HL-60 (cell line): ENCODE measurements at places on chromosomes 12 and 14.
A peak's percentile ranks its signal among the peaks of the same experiment; 100 is the strongest.

DNA sequence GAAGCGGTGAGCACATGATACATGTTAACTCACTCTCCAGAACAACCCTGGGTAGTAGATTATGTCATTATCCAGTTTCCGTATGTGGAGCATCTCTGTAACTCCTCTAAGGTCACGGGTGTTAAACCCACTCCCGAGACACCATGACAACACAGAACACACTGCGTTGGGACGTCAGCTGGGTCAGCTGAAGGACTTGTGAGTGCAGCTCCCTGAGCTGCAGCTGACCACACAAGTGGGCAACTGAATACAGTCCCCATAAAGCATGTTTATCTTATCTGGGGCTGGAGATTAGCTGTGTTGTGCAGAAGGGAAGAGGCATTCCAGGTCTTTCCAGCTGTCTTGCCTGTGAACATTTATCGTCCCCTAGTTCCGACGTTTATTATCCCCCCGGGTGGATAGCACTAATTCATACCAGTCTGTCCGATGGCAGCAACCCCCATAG lies 211.5 kb downstream of the CHST11 start:
- DNase-seq, result no peak

DNA sequence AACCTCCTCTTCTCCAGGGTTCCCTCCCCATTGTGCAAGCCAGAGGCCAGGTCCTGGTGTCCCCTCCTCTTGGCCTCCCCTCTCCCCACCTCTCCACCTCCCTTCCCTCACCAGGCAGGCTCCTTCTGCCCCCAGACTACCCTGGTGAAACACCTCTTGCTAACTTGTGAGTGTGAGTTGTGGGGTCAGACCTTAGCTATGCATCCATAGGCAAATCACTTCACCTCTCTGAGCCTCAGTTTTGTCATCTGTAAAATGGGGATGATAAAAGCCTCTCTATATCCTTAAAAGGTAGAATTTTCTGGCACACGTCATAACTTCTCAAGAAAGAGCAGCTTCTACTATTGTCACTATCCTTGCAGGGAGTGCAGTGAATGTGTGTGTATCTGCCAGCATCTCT lies 7.9 kb upstream of the DIO3 start:
- no peak for DNase-seq

DNA sequence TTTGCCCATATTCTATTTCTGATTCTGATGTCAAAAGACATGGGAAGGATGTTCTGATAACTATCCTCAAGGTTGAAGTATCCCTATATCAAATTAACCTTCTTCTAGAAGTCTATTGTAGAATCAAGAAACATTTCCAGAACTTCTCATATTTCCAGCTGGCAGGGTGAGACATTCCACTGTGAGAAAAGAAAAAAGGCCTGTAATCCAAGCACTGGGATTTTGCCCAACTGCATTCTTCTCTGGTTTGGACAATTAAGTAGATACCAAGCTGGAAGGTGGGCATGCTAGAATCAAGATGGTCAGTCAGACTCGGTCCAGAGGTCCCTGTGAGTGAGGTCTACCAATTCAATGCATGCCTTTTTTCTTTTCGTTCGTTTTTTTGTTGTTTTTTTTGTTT lies 60.9 kb downstream of the MAP3K9 start:
- DNase-seq, result no peak

DNA sequence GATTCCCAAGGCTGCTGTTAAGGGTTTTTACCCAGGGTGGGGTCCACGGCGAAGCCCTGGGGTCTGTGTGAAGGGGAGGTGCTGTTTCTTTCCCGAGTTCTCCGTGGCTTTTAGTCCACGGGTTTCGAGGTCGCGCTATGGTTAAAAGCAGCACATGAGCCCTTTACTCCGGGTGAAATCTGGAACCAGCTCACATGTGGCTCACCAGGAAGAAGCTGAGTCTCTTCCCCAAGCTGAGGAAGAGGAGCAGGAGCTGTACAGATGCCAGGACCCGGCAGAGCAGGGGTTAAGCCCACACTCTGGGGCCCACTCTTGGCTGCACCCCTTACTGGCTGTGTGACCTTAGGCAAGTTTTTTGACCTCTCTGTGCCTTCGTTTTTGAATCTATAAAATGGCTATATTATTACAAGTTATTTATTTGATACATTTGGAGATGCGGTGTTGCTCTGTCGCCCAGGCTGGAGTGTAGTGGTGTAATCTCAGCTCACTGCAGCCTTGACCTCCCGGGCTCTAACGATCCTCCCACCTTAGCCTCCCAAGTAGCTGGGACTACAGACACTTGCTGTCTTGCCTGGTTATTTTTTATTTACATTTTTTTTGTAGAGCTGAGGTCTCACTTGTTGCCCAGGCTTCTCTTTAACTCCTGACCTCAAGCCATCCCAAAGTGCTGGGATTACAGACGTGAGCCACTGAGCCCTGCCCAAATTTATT lies 266.3 kb downstream of the AACS start:
- no peak for DNase-seq

DNA sequence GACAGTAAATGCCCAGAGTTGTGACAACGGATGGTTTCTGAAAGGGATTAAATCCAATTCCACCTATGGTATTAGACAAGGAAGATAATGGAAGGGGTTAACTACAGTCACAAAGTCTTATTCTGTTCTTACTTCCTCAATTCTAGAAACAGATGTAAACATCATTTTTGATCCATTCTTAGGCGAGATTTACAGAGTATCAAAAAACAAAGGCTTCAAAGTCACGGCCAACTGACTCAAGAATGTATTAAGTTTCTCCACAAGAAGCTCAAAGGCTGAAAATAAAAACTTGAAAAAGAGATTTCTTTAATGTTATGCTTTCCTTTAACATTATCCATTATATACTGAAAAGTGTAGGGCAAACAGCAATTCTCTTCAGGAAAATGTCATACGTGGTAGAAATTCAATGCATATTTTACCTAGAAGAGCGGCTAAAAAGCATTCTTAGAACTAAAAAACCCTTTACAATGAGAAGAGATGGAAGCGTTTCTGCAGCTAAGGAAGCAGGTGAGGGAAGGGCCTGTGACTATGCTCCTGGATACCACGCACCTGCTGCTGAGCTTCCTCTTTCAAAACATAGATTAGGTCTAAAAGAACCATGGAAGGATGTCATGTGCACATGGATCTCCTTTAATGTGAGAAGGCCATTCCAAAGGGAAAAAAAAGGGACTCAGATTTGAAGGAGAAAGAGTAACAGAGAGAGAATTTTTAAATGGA lies 185.8 kb downstream of the STXBP6 start:
- no peak for DNase-seq

GRCh38 chr12:76804435-76804976 lies 40.6 kb downstream of the ZDHHC17 start:
- no peak for DNase-seq

- DNase-seq, result no peak
These were observed 800.1 kb upstream of the FBXO33 start for GRCh38 chr14:40232302-40232701.

- no peak for DNase-seq
These were observed 18.4 kb upstream of the SRGAP1 start for GRCh38 chr12:63826006-63826585.

GRCh38 chr12:26172946-26173552 lies 22.3 kb upstream of the SSPN start:
- no peak for DNase-seq

GRCh38 chr12:130124605-130125244 lies 37.5 kb upstream of the FZD10 start:
- DNase-seq, result no peak

DNA sequence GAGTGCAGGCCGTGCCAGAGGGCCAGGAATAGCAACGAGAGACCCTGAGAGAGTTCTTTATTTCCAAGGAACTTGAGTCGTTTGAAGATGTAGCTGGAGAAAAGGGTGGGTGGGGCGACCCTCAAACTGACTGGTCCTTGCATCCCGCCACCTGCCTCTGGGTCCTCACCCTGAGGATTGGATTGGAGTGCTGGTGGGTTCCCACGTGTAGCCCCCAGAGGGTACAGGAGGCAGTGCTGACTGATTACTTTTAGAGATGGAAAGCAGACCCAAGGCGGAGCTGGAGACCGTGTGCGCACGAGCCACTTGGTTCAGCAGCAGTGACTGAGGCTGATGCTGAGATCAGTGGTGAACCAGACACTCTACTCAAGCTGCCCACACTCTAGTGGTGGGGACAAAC lies 6.9 kb downstream of the EMG1 start:
- no peak for DNase-seq

GRCh38 chr14:55706365-55706684 lies 126.3 kb downstream of the KTN1 start:
- no peak for DNase-seq

DNA sequence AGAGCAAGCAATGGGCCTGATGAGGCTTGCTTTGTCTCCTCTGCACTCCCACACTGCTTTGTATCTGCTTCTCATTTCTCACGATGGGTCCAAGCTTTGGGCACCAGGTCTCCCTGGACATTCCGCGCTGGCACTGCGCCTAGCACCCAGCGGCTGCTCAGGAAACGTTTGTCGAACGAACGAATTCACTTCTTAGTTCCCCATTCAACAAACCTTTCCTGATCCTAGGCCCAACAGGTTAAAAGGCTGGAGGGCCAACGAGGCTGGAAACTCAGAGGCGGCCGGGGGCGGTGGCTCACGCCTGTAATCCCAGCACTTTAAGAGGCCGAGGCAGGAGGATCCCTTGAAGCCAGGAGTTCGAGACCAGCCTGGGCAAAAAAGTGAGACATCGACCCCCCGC lies 1.0 kb upstream of the GLRX5 start:
- DNase-seq, result peak; percentile 29

GRCh38 chr12:10358131-10358530 lies 31.7 kb downstream of the KLRK1 start:
- DNase-seq, result no peak

DNA sequence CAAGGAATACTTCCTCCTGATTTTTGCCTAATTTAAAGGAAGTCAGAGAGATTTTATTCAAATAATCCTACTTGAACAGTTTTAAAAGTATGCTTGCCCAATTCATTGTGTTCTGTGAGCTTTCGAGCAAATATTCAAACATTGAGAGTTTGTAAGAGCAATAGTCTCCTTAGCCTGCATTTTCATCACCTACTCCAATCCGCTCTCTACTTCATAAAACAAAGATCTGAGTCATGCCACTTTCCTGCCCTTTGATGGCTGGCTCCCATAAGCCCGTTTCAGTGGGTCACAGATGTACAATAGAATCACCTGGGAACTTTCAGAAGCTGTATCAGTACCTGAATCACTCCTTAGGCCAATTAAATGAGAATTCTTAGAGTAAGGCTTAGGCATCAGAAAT lies 319.2 kb downstream of the PDZRN4 start:
- DNase-seq, result no peak

DNA sequence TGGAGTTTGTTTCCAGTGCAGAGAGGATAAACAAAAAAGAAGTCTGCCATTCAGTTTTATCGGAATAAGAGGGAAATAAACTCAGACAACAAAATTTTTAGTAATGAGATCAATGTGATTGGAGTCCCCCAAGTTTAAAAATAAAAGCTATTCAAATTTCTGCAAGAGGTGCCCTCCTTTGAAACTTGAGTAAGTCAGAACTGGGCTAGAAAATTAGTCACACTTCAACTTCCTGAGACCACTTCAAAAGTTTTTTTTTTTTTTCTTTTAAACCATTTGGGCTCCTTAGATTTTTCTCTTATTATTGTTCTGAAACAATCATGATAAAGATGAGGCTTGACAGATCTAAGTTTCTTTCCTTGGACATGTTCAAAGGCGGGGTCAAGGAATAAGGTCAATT lies 3.2 kb downstream of the DACT1 start:
- no peak for DNase-seq

- peak; percentile 95 for DNase-seq
These were observed 58.1 kb upstream of the CCND2 start for GRCh38 chr12:4215229-4216186.

- DNase-seq, result no peak
These were observed 82.8 kb upstream of the PLEKHG7 start for GRCh38 chr12:92619730-92620684.

DNA sequence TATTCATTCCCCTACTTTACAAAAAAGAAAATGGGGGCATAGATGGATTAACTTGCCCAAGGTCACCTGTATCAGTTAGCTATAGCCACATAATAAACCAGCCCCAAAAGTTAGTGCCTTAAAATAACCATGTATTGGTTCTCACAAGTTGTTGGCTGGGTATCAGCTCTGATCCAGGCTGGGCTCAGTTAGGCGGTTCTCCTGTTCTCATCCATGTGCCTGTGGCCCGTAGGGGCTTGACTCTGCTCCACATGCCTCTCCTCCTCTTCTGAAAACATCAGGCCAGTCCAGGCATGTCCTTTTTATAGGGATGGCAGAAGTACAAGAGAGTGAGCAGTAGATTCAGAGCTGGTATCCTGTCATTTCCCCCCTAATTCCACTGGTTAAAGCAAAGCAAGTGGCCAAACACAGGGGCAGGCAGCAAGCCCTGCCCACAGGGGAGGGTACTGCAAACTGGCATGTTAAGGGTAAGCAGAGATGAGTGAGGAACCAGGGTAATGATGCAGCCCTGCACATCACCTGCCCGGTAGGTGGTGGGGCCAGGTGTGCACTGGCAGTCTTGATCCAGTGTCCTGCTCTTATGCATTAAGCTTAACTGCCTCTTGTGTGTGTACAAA lies 47.9 kb upstream of the TUNAR start:
- DNase-seq, result no peak

GRCh38 chr14:55532645-55533344 lies 47.2 kb upstream of the KTN1 start:
- no peak for DNase-seq

- DNase-seq, result no peak
These were observed 17.5 kb upstream of the ATF1 start for GRCh38 chr12:50746431-50746830.

DNA sequence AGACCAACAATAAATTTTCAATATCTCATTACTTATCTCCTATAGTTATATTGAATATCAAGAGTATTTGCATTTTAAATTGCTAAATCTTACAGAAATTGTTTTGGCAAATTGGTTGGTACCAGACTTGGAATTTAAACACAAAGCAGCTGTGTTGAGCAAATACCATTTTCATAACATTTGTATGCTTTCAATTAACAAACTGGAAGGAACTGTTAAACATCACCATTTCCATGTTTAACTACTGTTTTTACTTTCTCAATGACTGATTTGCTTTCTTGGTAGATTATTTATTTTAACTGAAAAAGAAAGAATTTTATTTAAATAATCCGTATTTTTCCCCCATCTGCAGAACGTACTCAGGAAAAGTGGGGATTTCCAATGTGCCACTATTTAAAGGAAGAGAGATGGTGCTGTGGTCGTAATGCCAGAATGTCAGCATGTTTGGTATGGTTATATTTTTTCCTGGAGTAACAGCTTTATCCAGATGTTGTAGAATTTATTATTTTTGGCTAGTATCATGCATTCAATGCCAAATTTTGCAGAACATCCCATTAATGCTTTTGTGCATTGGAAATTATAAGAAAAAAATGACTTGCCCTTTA lies 72.3 kb downstream of the METTL25 start:
- DNase-seq, result no peak

- no peak for DNase-seq
These were observed 10.5 kb downstream of the AKT1 start for GRCh38 chr14:104784846-104785707.
